ENCODE measurements at places on chromosomes 12 and 14.

GRCh38 chr12:22796941-22797630, 172.1 kb downstream of the ETNK1 start:
- no peak for DNase-seq

GRCh38 chr14:96146131-96146771, 58.4 kb upstream of the BDKRB2 start:
- DNase-seq = no peak

DNA sequence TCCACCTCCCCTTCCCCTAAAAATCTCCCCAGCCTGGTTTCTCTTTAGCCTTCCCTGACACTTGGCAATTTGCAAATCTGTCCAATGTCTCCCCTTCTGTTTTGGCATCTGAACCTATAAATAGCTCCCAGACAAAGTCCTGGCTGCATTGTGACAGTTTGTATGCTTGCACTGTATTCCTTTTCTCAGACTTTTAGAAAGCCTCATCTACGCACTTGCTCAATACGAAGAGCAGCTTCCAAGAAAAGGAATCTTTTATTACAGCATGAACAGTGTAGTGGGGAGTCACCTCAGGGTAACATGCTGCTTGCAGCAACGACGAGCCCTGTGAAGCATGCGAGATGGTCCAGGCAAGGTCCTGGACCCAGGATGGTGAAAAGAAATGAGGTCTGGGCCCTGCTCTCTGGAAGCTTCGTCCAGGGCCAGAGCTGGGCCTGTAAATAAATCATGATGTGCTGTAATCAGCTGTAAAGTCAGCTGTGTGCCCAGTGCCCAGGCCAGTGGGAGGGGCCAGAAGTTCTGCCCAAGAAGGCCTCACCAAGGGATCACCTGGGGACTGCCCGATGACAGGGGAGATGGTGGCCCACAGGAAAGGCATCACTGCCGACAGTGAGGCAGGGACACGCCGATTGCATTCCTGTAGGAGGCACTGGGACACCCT, 88.3 kb downstream of the RIN3 start:
- no peak for DNase-seq

DNA sequence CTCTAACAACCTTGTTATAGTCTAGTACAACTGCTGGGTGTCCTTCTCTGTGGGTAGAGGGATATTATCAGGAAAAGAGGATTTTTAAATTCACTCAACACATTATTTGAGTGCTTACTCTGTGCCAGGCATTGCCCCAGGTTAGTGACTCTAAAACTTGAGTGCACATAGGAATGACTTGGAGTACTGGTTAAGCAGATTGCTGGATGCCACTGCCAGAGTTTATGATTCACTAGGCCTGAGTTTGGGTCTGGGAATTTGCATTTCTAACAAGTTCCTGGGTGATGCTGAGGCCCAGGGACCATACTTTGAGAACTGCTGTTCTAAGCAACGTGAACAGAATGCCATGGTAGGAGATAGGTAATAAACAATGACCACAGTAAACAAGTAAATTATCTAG, 96.6 kb downstream of the CFAP54 start:
- no peak for DNase-seq

- no peak for DNase-seq
Measured at GRCh38 chr14:52400846-52401245, 86.7 kb downstream of the PTGER2 start.

GRCh38 chr14:51849097-51849496, 11.3 kb upstream of the GNG2 start:
- no peak for DNase-seq

DNA sequence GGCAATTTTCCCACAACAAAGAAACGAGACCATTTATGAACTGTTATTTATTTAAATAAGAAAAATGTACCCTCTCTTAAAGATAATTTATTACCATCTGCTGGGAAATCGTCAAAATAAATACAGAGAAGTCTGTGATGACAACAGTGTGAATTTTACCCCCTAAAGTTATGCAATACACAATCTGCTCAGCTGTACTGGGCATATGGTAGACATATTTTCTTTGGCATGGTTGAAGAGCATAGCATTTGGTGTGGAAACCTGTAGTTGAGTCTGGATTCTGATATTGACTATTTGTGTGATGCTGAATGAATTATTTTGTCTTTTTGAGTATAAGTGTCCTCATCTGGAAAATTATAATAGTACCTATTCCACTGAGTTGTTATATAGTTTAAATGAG, 60.0 kb downstream of the CFAP54 start:
- DNase-seq = no peak

- DNase-seq = no peak
Measured at GRCh38 chr14:94041551-94042346, 15.6 kb downstream of the OTUB2 start.

DNA sequence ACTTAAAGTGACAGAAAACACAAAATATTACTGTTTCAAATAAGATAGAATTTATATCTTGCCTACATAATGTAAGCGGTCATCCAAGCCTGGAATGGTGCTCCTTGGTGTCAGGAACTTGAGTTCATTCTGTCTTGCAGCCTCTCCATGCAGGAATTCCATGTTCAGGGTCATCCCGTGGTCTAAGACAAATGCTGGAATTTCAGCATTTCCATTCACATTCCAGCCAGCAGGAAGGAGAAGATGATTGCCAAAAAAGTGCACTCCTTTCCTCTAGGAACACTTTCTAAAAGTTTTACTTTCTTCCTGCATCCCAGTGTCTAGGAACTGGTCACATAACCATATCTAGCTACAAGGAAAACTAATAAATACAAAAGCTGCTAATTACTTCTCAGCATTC, 106.3 kb downstream of the PTPRO start:
- DNase-seq = no peak

GRCh38 chr12:57110104-57111030, 795 bp downstream of the STAT6 start:
- peak; percentile 50 for DNase-seq

DNA sequence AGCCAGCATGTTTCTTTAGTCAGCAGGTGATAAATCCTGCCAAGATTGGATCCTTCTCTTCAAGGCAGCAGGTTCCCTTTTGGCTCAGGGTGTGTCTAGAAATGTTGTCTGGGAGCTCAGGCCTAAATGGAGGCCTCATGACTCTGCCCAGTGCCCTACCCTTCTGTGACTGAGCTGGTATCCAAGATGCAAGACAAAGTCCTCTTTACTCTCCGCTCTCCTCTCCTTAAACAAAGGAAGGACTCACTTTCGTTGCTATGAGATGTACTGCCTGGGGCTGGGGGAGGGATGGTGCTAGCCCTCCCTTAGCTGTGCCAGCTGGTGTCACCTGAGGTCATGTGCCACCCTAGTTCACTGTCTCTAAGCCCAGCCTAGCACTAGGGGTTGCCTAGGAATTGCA, 13.8 kb upstream of the TMPRSS12 start:
- no peak for DNase-seq

DNA sequence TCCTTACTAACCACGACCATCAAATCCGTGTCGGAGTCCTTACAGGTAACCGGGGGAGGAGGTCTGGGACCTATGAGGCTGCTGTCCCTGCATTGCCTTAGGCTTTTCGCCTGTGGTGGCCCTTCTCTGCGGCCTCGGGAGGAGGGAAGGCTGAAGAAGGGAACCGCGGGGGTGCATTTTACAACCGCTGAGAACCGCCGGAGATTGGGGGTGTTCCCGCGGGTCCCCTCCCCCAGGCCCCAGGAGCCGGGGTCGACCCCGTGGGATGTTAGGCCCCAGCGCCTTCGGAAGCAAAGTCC, 549 bp downstream of the GPHN start:
- no peak for DNase-seq

Measured in activated CD8-positive, alpha-beta memory T cell treated with anti-CD3 and anti-CD28 coated beads for 1 hour (primary cell).